IPS-NIHi11 (cell line): ENCODE measurements at places on chromosomes 13 and 19.

GRCh38 chr13:76750126-76750525 lies 136.1 kb downstream of the KCTD12 start:
- DNase-seq: no peak

DNA sequence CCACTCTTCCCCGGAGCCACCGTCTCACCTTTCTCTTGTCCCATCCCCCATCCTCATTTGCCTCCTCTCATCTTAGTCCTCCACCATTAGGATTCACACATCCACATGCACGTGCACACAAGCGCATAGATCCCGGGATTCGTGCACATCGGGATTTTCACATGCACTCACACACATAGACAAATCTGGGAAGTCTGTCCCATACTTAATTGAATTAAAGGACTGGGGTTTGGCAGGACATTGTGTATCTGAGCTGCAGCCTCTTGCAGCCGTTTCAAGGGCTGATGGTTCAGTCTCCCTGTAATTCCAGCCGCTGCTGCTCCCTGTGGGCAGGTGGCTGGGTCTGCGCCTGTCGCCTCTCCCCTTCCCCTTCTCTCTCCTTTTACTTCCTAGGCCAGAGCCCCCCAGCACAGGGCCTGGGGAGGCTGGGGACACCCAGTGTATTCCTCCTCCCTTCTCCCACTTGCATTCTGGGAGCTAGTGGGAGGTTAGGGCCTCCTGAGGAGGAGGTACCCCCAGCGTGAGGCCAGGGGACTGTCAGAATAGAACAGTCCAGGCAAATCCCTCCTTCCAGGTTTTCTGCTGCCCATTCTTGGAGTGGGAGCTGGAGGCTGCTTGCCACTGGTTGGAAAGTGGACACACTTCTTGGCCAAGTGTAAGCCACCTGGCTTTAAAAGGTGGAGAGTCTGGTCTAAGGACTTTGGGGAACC lies 43.6 kb downstream of the LYL1 start:
- DNase-seq: no peak

DNA sequence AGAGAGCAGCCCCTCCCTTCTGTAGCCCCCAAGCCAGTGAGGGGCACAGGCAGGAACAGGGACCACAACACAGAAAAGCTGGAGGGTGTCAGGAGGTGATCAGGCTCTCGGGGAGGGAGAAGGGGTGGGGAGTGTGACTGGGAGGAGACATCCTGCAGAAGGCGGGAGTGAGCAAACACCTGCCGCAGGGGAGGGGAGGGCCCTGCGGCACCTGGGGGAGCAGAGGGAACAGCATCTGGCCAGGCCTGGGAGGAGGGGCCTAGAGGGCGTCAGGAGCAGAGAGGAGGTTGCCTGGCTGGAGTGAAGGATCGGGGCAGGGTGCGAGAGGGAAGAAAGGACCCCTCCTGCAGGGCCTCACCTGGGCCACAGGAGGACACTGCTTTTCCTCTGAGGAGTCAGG lies 4.2 kb downstream of the KLK3 start:
- DNase-seq: peak; percentile 48

- no peak for DNase-seq
These were observed 9.8 kb downstream of the ZNF606 start for GRCh38 chr19:57992841-57993240.

- no peak for DNase-seq
These were observed 11.4 kb downstream of the PCCA start for GRCh38 chr13:100100115-100100879.

DNA sequence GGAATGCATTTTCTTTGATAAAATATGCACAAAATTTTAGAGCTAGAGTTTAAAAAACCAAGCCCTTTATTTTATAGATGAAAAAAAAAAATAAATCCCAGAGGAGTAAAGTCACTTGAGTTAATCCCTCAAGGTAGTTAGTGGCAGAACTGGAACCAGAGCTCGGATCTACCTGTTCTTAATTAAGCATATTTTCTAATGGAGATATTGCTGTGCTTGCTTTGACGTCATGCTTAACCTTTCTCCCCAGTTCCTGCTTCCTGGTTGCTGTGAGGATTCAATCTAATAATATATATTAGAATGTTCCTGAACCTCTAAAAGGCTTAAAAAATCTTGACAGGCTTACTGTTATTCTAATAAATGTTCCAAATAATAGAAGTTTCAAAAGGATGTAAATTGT lies 300.6 kb upstream of the KLF12 start:
- DNase-seq: no peak

GRCh38 chr19:33628921-33629825 lies 7.4 kb downstream of the CHST8 start:
- no peak for DNase-seq

- DNase-seq: no peak
These were observed 6.0 kb downstream of the PCDH8 start for GRCh38 chr13:52842441-52842840.

DNA sequence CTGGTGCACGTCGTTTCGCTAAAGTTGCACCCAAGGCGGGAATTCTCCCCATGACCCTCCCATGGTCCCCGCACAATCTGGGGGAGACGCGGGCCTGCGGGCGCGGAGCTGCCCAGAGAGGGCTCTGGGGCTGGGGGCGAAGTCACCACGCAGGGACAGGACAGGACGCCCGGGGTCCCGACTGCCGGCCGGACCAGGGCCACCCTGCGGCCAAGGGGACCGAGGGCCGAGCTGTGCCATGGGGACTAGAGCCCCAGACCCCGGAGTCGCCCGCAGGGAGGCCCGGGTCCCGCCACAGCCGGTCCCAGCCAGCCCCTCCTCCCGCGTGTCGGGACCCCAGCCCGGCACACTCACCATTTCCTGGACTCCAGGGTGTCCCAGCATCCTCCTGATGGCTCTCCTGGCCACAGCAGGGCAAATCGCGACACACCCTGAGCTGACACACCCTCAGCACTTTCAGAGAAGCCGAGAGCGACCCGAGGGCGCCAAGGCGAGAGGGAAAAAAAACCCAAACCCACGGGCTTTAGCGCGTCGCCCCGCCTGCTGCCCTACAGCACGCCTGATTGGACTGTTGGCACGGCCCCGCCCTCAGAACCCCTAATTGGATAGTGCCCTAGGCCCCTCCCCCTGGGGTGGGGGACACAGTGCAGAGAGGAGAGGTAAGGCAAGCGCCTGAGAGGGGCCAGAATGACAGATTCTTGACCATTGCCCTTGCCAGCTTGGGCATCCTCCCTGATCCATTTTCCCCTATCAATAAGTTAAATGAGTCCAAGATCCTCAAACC lies 28.6 kb downstream of the ZNF44 start:
- DNase-seq: peak; percentile 6

GRCh38 chr13:24220086-24220703 lies 59.7 kb downstream of the SPATA13 start:
- DNase-seq: peak; percentile 72

GRCh38 chr13:60303166-60303565 lies 93.9 kb upstream of the TDRD3 start:
- DNase-seq: no peak

DNA sequence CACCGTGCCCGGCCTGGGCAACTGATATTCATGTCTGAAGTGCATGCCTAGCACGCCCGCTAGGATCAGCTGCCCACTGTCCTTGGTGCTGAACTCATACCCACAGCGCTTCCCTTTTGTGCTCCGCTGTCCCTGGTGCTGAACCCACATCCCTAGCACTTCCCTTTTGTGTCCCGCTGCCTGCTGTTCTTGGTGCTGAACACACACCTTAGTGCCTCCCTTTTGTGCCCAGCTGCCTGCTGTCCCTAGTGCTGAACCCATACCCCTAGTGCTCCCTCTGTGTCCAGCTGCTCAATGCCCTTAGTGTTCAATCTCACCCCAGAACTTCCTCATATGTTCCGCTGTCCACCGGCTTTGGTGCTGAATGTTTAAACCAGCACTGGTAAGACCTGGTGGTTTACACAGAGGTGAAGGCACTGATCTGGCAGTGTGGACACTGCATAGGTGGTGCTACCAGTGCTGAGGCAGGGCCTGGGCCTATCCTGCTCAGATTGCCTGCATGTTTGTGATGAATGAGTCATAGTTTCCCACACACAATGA lies 26.3 kb upstream of the SIGLEC11 start:
- peak; percentile 93 for DNase-seq

- no peak for DNase-seq
These were observed 34.1 kb downstream of the NLRP12 start for GRCh38 chr19:53789708-53790678.

- DNase-seq: no peak
These were observed 16.7 kb upstream of the RXFP2 start for GRCh38 chr13:31722673-31723072.

DNA sequence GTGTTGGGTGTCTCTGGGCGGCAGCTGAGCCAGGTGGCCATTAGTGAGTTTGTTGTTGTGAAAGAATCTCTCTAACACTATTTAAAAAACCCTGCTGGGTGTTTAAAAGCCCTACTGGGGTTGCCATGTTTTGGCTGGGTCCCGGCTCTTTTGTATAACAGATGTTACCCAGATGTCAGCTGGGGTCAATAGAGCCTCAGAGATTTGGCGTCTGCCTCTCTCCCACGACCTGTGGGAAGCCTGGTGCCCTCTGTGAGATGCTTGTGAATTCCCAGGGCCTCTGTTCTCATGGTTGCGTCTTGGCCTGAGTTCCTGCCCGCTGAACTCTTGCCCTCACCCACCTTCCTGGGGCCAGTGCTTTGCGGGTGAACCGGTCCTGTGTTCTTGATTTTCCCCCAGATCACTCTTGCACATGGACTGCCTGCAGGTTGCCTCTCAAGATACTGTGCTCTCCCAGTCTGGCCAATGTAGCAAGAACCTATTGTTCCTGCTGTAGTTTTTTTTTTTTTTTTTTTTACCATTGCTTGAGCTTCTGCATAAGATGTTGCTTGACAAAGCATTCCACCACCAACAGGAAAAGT lies 9.5 kb downstream of the NFILZ start:
- no peak for DNase-seq

DNA sequence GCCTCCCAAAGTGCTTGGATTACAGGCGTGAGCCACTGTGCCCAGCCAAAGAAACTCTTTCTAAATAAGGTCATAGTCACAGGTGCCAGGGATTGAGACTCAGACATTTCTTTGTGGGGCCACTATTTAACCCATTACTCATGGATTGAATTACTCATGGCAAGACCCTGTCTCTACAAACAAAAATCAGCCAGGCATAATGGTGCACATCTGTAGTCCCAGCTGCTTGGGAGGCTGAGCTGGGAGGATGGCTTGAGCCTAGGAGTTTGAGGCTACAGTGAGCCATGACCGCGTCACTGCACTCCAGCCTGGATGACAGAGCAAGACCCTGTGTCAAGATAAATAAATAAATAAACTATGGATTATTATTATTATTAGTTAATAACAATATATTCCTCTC lies 3.6 kb upstream of the KLF2 start:
- no peak for DNase-seq

- DNase-seq: no peak
These were observed 27.1 kb upstream of the SLC7A9 start for GRCh38 chr19:32896516-32897214.

- no peak for DNase-seq
These were observed 135.0 kb downstream of the TM9SF2 start for GRCh38 chr13:99636306-99636705.

DNA sequence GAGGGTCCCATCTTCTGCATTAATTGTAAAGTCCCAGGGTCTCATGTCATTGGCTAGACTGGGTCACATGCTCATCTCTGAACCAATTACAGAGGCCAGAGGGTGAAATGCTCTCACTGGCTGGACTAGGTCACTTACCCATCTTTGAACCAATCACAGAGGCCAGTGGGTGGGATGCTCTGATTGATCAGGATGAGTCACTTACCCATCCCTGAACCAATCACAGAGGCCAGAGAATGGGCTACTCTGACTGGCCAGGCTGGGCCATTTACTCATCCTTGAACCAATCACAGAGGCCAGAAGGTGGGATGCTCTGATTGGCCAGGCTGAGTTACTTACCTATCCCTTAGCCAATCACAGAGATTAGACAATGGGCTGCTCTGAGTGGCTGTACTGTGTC lies 5.3 kb downstream of the MISP start:
- peak; percentile 58 for DNase-seq

DNA sequence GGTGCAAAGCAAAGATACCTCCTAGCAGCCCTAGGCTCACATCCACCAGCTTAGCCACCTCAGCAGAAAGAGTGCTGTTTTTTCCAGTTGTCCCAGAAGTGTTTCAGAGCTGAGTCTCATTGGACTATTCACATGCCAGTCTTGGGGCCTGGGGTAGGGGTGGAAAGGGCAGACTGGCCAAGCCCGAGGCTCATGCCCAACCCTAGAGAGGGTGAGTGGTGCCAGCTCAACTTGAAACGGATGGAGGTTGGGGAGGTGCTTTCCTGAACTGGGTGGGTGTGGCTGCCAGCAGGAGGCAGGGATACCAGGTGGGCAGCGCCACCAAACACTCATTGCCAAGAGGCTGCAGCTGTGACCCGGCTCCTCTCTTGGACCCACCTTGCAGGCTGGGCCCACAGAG lies 116.9 kb downstream of the DPF1 start:
- DNase-seq: no peak

DNA sequence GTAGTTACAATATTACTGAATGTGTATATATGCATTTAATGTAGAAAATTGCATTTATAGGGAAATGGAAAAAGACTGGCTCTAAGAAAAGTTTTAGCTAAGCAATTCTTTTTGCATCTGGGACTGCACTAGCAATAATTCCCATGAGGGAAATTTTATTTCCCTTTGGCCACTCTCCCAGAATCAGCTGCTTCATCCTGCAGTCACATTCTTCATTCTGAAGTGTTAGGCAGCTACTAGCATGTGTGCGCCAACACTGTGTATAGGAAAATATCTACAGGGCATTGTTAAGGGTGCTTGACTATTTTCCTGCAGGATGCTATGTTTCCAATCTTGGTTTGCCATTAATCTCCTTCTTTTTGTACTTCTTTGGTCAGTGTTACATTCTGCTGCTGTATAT lies 312.8 kb upstream of the PCDH20 start:
- DNase-seq: no peak

GRCh38 chr19:53904909-53905308 lies 4.2 kb upstream of the CACNG7 start:
- no peak for DNase-seq

DNA sequence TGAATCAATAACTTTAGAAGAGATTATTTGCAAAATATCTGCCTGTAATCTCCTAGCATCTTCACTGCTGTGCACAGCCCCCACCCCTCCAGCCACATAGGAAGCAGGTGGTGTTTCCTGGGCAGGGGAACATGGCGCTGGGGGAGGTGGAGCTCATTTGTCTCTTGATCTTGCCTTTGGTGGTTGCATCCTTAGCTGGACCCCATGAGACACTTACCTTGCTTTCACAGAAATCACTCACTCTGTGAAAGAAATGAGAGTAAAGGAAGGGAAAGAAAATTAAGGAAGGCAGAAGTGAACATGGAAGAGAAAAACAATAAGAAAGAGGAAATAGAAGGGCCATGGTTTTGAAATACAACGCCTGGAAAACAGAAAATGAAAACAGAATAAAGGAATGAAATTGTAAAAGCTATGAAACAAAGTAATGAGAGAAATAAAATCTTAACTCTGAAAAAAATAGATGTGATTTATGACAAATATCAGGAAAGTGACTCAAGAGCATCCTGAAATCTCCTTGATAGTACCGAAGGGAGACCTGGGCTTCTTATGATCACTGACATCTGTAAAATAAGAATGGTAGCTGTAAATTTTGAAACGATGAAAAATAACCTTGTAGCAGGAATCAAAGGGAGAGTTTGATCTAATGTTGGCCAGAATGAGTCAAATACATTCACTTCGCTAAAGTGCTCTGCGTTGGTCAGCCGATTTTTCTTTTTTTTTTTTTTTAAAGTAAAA lies 17.2 kb upstream of the RNASEH2B start:
- DNase-seq: no peak
